ENCODE measurements at places on chromosomes 5 and 9.

GRCh38 chr5:72121780-72122445 is 14.6 kb downstream of the MAP1B start:
- no peak for DNase-seq

GRCh38 chr5:50547303-50547702 is 106.2 kb upstream of the EMB start:
- DNase-seq: no peak

DNA sequence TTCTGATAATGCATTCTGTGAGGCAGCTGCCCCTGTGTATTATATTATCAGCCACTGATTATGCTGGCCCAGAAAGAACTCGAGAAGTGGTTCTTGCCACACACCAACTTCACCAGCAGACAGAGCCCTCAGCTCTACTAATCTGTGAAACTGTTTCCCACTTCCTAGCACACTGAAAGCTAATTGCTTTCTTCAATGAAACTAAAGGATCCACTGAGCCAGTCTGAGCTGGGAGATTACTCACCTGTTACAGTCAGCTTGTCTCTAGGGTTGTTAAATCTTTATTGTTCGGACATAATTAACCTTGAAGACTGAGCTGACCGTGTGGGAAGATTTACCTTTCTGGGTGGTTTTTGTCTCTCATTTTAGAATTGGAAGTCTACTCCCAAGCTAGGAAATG is 263.2 kb downstream of the KCTD16 start:
- DNase-seq: no peak

DNA sequence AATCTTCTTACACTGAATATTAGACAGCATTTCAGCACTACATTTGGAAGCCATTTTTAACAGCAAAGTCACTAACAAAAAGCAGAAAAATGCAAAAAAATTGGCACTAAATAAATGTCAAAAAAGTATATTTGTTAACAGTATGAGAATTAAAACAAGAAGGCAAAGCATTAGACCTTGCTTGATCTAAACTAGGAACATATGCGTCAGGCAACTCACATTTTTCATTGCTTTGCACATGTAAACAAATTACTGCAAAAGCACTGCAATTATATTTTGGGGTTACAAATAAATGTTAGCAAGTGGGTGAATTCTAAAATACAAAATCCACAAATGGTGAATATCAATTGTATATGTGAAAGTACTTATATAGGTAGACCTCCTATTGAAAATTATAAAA is 49.0 kb upstream of the RAPGEF6 start:
- no peak for DNase-seq

- no peak for DNase-seq
These were observed 63.4 kb upstream of the RNF38 start for GRCh38 chr9:36463467-36463866.
